Left ventricle myocardium superior (tissue), 1 donor: ENCODE measurements at places on chromosomes 2 and 18.

GRCh38 chr2:200158647-200159356, 147.7 kb upstream of the SPATS2L start:
- no peak for DNase-seq

- DNase-seq: peak; percentile 30
Observed at GRCh38 chr2:144389151-144389929, 130.6 kb downstream of the ZEB2 start.

GRCh38 chr2:100749771-100750542, 70.0 kb upstream of the NPAS2 start:
- no peak for DNase-seq

DNA sequence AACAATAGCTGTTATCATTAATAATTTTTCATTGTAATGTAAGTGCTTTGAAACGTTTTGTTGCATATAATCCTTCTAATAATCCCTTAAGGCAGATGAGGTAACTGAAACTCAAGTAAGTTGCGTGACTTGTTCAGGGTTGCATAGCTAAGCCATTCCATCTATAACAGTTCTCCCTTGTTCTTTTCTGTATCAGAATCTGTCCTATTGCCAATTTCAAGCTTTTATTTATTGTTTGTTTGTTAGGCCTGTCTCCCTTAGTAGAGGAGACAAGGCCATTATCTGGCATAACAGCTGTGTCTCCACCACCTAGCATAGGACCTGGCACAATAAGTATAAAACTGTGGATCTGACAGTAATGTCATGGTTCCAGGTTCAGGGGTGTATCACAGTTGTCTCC, 19.4 kb downstream of the BABAM2 start:
- no peak for DNase-seq

DNA sequence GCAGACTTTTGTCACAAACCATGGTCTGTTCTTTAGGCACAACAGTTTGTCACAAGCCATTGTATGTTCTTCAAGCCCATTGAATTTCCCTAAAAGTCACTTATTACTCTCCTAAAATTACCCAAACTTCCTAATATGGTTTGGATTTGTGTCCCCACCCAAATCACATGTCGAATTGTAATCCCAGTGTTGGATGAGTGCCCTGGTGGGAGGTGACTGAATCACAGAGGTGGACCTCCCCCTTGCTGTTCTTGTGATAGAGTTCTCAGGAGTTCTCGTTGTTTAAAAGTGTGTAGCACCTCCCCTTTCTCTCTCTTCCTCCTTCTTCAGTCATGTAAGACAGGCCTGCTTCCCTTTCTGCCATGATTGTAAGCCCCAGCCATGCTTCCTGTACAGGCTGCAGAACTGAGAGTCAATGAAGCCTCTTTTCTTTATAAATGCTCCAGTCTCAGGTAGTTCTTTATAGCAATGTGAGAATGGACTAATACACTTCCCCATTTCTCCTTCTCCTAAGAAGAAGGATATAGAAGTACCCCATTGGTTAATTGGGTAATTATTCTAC, 11.2 kb upstream of the GYPC start:
- DNase-seq: no peak

DNA sequence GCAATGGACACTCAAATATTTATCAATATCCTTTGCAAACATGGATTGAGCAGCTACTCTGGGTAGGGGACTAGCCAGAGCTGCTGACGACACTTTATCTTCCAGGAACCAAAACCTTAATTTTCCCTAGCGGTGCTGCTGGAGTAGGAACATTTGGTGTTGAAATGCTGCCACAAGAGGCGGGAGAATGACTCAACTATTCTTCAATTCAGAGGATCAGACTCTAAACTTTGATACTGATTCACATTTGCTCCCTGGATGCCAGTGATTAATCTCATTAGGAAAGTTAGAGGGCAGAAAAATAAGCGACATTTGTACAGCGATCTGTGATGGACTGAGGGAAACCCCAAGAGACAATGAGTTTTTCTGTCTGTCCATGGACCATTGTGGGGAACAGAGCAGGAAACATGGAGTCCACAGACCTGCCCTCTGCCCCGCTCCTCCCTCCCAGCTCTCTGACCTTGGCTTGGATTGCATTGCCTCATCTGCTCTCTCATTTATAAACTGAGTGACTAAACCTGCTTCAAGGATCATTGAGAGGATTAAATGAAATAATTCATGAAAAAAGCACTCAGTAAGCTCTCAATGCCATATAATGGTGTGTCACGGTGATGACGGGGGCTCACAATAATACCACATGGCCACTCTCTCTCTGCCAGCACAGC, 12.6 kb upstream of the EPB41L3 start:
- peak; percentile 30 for DNase-seq

DNA sequence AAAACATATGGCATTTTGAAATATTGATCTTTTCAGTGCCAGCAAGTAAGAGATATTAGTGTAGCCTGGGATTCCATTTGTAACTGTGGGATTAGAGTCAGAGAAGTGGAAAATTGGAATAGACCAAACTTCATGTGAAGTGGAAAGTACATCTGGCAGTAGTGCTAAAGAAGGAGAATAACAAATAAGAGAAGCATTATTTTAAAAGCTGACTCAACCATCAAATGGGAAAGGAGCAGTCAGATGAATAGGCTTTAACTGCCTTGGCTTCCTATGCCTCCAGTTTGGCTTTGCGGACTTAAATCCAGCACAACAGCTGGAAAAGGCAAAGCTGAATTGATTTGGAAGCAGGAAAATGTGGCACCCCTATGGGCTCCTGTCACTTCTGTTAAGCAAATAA, 623.1 kb downstream of the TSN start:
- DNase-seq: no peak

- DNase-seq: no peak
Observed at GRCh38 chr2:175168564-175168945, 552 bp upstream of the ATF2 start.

- peak; percentile 94 for DNase-seq
Observed at GRCh38 chr2:148643998-148644882, at the start of gene EPC2. EPC2 (plus strand) TSS chr2:148644751; CDS start chr2:148645018, 267 bp downstream.

DNA sequence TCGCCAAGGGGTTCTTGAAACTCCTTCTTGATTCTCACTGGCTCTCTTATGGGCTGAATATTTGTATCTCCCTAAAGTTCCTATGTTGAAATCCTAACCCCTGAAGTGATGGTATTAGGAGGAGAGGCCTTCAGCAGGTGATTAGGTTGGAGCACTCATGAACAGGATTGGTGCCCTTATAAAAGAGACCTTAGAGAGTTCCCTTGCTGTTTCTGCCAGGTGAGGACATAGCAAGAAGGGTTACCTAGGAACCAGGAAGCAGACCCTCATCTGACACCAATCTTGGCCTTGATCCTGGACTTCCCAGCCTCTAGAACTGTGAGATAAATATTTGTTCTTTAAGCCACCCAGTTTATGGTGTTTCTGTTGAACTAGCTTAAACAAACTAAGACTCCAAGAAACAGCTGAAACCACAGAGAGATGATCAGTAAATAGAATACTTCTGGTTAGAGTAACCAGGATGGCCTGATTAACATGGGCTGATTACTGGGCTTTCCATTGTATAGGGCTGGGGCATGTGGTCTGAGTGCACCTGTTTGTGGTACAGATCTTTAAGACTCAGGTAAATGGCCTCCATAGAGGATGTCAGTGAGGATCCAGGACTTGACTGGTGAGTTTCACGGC, 7.7 kb upstream of the CDC42EP3 start:
- DNase-seq: no peak

DNA sequence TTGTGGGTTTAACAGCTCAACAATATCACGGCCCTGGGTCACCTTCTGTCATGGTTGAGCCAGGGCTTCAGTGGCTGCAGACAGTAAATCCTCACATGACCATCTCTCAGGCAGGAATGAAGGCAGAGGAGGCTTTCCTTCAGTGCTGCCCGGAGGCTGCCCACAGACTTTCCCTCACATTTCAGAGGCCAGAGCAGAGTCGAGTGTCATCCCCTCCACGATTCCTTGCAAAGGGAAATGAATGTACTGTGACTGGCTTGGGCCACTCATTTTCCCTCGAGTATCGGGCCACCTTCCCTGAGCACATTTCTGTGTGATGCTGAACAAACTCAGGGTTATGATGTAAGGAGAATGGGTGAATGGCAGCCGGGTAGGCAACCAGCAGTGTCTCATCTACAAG, 10.0 kb upstream of the REEP1 start:
- DNase-seq: no peak

DNA sequence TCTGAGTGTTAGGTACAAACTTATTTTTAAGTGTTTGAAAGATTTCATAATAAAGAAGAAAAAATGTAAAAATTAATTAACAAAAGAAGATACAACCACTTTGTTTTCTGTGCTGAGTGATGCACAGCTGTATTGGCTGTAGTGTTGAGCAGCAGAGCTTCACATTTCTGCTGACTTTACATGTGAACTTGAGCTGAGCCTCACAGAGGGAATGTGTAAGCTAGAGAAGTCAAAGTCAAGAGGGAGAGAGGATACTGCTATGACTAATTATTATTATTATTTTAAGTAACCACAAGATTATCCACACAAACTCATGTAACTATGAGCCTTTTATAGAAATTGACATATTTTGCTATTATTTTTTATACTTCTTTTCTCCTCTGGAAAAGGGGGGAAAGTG, 159.1 kb upstream of the ZSWIM2 start:
- DNase-seq: no peak

DNA sequence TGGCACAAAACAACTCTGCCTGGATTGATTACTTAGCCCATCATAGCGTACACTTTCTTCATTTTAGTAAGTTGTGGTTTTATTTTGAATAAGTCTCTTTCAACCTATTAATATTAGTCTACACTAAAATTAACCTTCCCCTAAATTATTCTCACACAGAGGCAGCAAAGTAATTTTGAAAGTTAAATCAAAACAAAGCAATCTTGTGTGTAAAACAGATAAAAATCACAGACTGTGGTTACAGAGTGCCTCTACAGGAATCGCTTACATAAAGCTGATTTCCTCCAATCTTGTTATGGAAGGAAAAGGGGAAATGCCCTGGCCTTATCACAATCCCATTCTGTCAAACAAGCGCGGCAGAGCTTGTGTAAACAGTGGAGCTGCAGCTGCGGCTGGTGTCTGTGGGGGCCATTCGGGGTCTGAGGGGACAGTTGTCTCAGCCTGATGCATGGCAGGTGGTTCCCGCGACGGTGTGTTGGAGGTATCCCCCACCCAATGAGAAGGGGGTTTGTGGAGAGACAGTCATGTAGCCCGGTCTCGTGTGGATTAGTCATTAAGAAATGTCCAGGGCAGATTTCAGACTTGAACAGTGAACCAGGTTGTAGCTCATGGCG, 42.1 kb downstream of the BCL2L11 start:
- no peak for DNase-seq

GRCh38 chr2:158958365-158958764, 10.1 kb upstream of the TANC1 start:
- no peak for DNase-seq

GRCh38 chr2:94861308-94862152, 9.7 kb upstream of the TEKT4 start:
- no peak for DNase-seq

DNA sequence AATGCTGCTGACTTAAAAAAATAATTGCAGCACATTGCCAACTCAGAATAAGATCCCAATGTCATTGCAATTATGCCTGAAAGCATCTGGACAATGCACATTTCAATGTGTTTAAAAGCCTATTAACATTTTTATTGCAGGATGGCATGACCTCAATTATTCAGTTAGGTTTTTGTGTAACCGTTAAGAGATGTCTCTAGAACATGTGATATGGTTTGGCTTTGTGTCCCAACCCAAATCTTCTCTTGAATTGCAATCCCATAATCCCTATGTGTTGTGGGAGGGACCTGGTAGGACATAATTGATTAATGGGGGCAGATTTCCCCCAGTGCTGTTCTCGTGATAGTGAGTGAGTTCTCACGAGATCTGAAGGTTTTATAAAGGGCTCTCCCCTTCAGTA, 43.2 kb upstream of the ZC3H15 start:
- no peak for DNase-seq

DNA sequence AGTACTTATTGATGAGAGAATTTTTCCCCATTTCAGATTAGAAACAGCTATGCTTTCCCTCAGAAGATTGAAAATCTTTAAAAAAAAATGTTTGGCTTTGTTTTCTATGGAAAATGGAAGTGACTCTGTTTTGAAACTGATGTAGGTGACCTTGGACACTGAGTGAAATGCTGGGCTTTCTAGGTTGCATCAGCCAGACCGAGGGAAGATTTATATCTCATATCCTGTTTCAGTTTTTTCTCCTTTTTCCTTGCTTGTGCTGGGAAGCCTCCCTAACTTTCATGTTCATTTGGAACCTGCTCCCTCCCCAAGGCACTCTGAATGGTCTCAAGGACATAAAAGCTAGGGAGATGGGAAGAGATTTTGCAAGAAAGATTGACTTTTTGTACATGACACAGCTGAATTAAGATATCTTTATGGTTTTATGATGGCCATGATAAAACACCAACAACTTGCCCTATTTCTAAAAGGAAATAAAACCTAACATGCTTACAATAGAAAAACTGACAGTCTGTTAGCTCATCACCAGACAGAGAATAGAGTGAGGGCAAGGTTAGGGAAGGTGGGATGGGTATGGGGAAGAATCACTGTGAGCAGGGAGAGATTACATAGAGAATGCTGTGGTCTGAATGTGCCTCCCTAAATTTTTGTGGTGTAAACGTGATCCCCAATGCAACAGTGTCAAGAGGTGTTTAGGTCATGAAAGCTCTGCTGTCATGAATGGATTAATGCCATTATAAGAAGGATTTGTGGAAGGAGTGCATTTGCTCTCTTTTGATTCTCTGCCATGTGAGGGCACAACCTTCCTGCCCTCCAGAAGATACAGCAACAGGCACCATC, 249.7 kb downstream of the TPGS2 start:
- DNase-seq: no peak

- DNase-seq: no peak
Observed at GRCh38 chr2:160141419-160141818, 58.7 kb downstream of the ITGB6 start.

- DNase-seq: no peak
Observed at GRCh38 chr2:26462100-26462499, 15.8 kb downstream of the OTOF start.

GRCh38 chr18:27954226-27954625, 222.7 kb downstream of the CDH2 start:
- no peak for DNase-seq

- no peak for DNase-seq
Observed at GRCh38 chr18:11040359-11040758, 109.0 kb downstream of the PIEZO2 start.

DNA sequence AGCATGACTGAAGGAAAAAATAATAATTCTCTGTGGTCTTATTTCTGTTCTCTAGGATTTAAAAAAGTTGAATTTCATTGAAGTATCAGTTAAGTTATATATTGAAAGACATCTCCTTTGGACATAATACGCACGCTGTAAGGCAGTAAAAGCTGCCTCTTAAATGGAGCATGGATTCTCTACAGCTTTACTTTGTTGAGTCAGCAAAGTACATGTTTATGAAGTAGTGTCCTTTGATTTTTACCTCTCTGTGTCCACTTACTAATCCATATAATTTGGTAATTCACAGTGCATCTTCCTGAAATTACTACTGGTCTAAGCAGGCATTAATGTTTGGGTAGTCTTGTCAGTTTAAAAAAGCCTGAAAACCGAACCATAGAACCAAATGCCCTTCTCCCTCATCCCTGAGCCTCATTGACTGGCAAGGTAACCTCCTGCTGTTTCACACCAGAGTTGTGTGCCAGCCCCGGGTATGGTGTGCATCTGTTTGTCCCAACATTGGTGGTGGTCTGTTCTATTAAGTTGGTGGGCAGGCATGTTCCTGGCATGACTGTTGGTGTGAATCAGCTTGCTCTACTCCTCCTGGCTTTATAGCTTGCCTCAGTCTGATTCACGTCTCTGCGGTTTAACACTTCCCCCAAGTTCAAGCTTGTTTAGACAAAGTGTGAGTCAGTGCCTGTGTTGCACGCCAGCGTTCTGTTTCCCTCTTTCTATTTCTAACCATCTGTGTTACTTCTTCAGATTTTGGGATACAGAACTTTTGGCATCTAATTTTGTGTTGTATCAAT, 71.0 kb upstream of the ITM2C start:
- peak; percentile 65 for DNase-seq

GRCh38 chr2:233912691-233913423, 4.3 kb upstream of the TRPM8 start:
- peak; percentile 32 for DNase-seq
